ENCODE measurements at places on chromosomes 12 and 14. TPM values are rescaled to one million over a fixed set of nuclear protein-coding genes. Genes with fewer than 3 reads are reported as not detected.

ATG14 gene
- 5.3 TPM for total RNA-seq

TAS2R19 gene
- 3.1 TPM for total RNA-seq

CCDC184 gene
- 0.22 TPM for total RNA-seq

CCDC197 gene
- total RNA-seq, result not detected

SPTB gene
- not detected for total RNA-seq

RAN gene
- 1,124 TPM for total RNA-seq

TRHDE gene
- total RNA-seq, result not detected

Data from activated CD4-positive, alpha-beta T cell treated with anti-CD3 and anti-CD28 coated beads, Interleukin-2, amount 10 ng/mL, durations not matched to agents 7 days and 5 days (primary cell).